ENCODE measurements at places on chromosomes 7 and 10. TPM values are rescaled to one million over a fixed set of nuclear protein-coding genes. Genes with fewer than 3 reads are reported as not detected.

The SPDYE1 gene
- not detected for total RNA-seq

The SLC25A13 gene
- 10.8 TPM for total RNA-seq

The MMD2 gene
- total RNA-seq, result not detected

The OPN4 gene
- 0.32 TPM for total RNA-seq

The DNAAF5 gene
- total RNA-seq, result 15.8 TPM

The PON3 gene
- 1.0 TPM for total RNA-seq

The CCL24 gene
- not detected for total RNA-seq

The RAB19 gene
- total RNA-seq, result not detected

The RADIL gene
- total RNA-seq, result 8.6 TPM
